ENCODE measurements at places on chromosomes 11 and 22.

DNA sequence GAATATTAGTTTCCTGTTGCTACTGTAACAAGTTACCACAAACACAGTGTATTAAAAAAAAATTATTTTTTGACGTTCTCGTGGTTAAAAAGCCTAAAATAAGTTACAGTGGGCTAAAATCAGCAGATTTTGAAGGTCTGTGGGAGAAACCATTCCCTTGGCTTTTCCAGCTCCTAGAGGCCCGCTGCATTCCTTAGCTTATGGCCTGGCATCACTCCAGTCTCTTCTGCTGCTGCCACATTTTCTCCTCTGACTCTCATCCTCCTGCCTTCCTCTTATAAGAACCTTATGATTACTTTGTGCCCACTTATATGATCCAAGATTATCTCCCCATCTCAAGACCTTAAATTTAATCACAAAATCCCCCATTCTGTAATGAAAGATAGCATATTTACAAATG is 392.7 kb downstream of the GUCY1A2 start:
- no peak for DNase-seq

- DNase-seq, result no peak
Observed at GRCh38 chr11:7974668-7975067, 9.4 kb upstream of the NLRP10 start.

DNA sequence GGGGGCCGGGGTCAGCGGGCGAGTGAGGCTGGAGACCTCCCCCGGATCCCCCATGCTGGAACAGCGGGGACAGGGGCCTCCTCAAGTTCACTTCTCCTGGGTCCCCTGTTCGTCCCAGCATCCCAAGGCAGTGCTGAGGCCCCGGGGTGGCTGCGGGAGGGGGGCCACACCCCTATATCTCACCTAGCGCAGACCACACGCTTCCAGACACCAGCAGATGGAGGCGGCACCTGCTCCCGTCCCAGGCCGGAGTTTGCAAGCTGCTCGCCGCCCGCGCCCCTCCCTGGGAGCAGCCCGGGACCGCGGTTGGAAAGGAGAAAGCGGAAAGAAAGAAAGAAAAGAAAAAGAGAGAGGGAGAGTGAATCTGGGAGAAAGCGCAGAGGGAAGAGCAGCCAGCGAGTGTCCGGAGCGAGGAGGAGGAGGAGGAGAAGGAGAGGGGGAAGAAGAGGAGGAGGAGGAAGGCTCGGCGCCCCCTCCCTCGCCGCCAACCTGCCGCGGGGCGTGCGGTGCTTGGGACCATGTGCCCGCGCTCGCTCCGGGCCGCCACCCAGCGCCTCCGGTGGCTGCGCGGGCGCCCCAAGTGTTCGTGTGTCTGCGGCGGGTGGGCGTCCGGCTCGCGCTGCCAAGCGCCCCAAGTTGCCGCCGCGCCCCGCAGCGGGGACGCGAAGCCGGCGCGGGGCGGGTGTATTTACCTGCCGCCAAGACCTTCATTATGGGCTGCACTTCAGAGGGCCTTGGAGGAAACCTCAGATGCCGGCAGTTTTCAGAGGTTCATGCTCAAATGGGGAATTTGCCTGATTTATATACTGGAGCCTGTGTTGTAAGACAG is at the start of gene LIF:
TSS of gene LIF (minus strand) at position 775 of the 829 bp plus-strand sequence. CDS start at position 711, 64 bp downstream.
- peak; percentile 67 for DNase-seq

DNA sequence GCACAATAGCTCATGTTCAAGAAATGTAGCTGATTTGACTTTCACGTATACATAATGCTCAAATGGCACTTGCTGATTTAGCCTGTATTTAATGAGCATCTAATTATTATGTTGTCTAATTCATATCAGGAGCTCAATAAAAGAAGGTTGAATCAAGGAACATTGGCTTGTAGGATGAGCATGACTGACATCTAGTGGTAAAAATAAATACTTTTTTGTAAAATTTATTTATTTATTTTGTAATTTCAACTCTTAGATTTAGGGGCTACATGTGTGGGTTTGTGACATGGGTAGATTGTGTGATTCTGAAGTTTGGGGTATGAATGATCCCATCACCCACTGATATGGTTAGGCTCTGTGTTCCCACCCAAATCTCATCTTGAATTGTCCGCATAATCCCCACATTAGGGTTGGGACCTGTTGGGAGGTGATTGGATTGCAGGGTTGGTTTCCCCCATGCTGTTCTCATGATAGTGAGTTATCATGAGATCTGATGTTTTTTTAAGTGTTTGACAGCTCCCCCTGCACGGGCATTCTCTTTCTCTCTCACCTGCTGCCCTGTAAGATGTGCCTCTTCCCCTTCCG is 1.7 kb upstream of the OR52E5 start:
- DNase-seq, result peak; percentile 60

- no peak for DNase-seq
Observed at GRCh38 chr22:28358312-28358711, 321.3 kb downstream of the TTC28 start.

- no peak for DNase-seq
Observed at GRCh38 chr11:116336540-116336939, 436.2 kb downstream of the BUD13 start.

DNA sequence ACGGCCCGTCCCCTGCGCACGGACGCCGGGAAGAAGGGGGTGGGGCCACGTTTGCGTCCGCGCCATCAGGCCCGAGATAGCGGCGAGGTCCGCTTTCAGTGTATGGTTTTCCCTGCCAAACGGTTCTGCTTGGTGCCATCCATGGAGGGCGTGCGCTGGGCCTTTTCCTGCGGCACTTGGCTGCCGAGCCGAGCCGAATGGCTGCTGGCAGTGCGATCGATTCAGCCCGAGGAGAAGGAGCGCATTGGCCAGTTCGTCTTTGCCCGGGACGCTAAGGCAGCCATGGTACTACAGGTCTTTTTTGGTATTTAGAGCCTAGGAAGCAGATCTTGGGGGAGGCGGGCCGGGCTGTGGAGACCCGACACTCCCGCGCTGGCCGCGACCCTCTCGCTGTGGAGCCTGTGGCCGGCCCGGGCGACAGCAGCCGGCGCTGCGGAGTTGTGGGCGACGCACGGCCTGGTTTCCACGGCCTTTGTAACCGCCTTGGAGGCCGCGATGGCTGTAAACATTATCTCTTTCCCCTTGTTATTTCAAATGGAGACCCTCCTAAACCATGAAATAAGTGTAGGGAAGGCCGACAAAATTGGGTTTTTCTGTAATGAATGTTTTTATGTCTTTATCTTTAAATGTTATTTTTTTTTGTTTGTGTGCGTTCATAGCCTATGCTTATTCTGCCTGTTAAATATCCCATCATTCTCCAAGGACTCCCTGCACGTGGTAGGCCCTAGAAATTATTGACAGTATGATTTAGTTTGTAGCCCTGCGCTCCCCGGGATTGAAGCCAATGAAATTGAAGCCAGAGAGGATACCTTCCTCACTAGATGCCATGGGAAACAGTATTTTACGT is at the start of gene AASDHPPT:
TSS of gene AASDHPPT (plus strand) at position 54 of the 847 bp plus-strand sequence. CDS start at position 103, 49 bp downstream.
- DNase-seq, result peak; percentile 9

DNA sequence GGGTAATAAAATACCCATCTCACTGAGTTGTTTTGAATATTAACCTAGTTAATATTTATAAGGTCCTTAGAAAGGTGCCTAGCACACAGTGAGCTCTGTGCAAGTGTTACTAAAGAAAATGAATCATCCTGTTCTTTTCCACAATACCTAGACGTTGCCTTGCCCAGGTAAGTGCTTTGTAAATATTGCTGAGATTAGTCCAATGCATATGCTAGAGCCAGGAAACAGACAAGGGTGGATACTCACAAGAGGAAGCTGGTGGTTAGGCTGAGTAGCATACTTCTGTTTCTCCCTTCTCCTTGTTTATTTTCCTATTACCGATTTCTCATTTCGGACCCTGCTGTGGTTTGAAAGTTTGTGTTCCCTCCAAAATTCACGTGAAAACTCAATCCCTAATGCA is 58.1 kb upstream of the BARX2 start:
- DNase-seq, result no peak

DNA sequence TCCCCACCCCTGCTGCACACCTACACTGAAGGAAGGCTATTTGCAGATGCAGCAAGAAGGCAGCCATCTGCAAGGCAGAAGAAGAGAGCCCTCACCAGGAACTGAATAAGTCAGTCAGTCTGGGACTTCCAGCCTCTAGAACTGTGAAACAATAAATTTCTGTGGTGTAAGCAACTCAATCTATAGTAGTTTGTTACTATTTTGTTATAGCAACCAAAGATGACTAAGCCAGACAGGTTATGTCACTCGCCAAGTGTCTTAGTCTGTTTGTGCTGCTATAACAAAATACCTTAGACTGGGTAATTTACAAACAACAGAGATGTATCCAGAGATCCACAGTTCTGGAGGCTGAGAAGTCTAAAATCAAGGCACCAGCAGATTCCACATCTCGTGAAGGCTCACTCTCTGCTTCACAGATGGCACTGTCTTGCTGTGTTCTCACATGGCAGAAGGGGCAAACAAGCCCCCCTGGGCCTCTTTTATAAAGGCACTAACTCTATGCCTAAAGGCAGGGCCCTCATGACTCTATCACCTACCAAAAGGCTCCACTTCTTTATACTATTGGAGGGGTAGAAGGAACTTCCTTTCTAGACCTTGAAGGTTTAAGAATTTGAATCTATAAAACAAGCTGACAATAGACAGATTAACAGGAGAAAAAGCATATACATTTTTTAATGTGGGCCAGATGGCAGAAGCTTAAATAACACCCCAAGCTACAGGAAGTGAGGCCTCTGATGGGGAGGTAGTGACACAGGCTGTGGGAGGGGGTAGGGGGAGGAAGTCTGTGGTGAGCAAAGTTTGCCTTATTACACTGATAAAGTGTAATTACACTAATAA is 12.3 kb downstream of the APOL6 start:
- DNase-seq, result no peak

- DNase-seq, result no peak
Observed at GRCh38 chr11:36748836-36749235, 150.8 kb upstream of the RAG2 start.

DNA sequence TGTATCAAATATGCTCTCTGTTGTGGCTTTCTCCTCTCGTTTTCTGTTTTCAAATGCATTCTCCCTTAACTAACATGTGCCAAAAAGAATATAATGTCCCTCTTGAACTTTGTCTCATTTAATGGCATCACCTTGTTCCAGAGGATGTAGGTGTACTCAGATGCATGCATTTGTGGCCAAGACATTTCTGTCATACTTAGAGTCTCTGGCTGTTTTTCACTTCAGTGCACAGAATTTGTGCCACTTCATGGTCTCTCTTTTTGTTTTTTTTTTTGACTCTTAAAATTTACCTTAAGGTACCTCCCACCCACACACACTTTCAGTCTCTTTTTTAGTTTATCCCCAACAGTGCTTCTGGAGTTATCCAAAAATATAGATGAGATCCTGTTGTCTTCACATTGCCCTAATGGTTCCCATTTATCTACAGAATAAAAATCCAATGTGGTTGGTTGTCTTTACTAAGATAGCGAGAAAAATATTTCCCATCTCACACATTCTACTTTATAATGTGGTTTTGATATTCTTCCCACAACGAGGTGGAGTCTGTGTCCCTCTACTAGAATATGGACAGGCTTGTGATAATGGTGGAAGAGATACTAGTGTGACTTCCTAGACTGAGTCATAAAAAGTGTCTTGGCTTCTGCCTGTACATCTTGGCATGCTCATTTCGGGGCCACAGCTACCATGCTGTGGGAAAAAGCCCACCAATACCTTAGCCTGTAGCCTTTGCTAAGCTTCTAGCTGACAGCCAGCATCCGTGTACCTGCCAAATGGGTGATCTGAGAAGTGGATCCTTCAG is 125.8 kb downstream of the DDX10 start:
- no peak for DNase-seq

DNA sequence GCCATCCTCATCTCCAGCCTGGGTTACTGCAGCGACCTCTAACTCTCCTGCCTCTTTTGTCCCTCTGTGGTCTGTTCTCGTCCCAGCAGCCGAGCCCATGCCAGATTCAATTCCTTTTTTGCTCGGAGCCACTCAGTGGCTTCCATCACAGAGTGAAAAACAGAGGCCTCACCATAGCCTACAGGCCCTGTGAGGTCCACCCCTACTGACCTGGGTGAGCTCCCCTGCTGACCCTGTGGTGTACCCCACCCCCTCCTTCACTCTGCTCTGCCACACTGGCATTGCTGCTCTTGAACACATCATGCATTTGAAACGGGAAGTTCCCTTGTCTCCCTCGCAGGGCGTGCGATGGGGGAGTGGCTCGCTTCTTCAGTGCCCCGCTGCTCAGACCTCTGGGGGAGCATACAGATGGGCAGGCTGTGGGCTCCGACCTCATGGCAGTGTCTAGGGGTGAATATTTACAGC is 2.1 kb downstream of the AIP start:
- DNase-seq, result peak; percentile 73

DNA sequence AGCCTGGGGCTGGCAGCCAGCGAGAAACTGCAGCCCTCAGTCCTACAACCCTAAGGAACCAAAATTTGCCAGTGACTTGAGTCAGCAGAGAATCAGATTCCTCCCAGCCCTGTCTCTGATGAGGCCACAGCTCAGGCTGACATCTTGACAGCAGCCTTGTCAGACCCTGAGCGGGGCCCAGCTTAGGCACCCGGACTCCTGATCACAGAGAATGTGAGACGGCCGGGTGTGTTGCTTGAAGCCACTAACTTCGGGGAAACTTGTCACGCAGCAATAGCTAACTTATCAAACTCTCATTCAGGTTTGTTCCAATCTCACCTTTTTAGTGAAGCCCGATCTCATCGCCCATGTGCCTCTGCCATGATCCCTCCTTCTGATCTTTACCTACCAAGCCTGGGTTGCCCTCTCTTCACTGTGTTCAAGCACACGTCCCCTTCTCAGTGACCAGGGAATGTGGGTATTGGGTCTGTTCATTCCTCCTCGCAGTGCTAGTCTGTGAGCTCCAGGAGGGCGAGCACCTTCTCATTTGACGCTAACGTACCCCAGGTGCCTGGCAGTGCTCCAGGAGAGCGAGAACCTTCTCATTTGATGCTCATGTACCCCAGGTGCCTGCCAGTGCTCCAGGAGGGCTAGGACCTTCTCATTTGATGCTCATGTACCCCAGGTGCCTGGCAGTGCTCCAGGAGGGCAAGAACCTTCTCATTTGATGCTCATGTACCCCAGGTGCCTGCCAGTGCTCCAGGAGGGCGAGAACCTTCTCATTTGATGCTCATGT is 280.7 kb downstream of the BRD1 start:
- no peak for DNase-seq

All from OCI-M1 (cell line).